ENCODE measurements at places on chromosomes 4 and X.

- no peak for DNase-seq
These were observed 949.6 kb upstream of the PRKX start for GRCh38 chrX:4663085-4663484.

DNA sequence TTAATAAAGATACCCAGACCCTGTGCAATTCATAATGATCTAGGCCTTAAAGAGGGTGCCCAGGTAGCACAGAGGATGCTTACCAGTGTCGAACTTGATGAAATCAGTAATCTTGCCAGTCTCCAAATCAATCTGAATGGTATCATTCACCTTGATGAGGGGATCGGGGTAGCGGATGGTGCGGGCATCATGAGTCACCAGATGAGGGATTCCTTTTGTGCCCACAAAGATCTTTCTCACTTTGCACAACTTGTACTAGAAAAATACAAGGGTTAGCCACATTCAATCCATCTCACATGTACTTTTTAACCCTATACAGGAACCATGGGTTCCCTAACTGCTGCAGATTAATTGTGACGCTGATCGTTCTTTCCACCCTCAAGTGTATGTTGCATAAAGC is 3.3 kb downstream of the RPS4X start:
- no peak for DNase-seq

DNA sequence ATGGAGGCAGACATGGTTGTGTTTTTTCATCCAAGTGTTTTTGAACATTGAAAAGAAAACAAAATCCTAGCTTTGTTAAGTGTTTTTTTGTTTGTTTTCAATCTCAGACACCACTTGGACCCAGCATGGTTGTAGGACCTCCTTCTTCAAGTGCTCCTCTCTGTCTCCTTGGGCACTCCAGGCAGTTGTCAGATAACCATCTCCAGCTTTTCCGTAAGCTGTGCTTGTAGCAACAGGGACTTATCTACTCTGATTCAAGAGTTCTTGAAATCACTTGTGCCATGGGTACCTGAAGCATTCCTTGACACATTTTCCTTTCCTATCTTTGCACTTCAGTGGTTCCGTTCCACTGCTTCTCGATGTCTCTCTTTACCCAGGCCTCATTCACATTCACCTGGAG is 334.9 kb upstream of the DDX53 start:
- no peak for DNase-seq

DNA sequence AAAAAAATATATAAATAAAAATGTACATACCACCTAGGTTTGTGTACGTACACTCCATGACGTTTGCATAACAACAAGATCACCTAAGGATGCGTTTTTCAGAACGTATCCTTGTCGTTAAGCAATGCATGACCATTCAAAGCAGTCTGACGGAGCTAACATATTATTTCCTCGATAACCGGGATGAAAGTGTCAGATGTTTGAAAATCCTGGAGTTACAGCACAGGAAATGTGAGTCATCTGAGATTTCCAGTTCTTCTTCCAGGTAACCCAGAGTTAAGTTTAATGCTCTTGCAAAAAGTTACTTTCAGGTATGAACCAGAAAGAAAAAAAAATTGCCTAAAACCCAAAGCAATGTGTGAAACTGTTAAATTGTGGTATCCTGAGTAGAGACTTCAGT is 107.9 kb downstream of the LDB2 start:
- DNase-seq = no peak

DNA sequence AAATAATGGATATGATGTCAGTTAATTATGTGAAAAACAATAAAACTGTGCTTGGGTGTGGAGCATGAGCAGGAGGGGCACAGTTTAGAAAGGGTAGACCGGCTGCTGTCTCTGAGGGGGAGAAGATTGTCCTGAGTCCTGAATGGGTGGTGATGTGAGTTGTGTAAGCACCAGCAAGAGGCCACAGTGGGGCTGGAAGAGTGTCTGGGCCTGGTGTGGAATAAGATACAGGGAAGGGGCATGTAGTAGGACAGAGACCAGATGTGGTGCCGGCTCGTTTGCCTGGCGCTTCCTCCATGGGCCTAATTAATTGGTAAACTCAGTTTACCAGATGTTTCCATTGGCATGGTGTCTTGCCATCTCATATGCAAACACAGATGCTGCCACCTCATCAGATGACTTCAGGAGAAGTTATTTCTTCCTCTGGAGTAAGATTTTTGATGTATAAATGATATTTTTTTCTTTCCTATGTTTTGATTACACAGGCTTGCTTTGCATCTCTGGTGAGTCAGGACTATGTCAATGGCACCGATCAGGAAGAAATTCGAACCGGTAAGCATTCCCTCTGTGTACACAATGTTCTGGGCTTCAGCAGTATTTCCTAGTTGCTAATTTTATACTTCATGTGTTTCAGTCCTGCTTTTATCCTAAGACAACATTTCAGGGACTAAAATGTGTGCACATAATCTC is 5.1 kb downstream of the MED28 start:
- DNase-seq = no peak

DNA sequence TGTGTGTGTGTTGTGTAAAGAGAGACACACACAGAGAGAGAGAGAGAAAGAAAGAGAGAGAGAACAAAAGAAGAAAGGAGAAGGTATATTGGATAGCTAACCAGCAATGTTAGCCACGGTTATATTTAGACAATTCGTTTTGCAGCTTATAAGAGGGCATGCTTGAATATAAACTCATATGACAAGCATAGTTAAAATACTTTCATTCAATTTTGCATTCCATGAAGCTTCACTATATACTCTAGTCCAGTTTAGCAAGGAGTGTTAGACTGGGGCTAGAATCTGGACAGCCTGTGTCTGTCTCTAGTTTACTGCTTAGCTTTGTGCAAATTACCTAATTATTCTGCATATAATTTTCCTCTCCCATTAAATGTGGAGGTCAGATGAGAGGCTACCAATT is 525.9 kb upstream of the ZFP42 start:
- DNase-seq = no peak

DNA sequence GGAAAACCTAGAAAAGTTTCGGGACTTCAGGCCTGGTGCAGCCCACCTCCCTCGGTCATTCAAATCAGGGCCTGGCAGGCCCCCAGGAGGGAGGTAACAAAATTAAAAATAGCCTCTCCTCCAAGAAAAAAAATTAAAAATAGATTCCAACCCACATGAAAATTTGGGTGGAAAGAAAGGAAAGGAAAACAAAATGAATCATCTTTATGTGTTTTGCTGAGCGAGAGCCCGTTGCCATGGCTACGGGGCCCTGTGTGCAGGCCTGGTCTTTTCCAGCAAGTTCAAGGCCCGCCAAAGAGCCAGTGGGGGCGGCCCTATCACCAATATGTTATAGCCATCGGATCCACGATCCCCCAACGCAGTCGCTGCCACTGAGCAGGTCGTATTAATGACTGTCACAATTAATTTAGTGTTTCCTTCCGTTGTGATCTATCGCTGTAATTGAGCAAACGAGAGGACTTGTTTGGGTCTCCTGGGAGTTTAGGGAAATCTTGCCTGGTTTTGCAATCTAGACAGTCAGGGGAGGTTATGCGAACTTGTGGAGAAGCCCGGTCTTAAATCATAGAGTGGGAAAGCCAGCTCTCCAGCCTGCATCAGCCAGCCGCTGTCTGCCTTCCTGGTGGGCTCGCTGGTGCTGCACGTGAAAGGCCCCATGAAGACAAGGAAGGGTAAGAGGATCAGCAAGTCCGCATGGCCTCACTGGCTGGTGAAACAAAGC is 452.4 kb downstream of the BCOR start:
- no peak for DNase-seq

GRCh38 chrX:18702362-18703195 is 4.9 kb upstream of the PPEF1 start:
- no peak for DNase-seq

DNA sequence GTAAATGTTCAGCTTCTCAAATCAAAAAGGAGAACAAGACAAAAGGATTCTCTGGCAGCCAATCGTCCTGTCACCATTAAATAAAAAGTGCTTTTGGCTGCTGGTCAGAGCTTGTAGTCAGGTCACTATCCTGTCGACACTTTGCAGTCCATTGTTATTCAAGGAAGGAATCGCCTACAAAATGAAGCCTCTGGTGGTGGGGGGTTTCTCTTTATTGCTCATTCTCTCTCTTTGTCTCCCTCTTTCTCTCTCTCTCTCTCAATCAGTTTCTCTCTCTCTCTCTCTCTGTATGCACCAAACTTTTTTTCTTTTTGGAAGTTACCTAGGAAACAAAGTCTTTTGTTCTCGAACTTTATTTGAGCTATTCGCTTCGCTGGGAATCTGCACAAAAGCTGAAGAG is 17.6 kb upstream of the SCML1 start:
- no peak for DNase-seq

DNA sequence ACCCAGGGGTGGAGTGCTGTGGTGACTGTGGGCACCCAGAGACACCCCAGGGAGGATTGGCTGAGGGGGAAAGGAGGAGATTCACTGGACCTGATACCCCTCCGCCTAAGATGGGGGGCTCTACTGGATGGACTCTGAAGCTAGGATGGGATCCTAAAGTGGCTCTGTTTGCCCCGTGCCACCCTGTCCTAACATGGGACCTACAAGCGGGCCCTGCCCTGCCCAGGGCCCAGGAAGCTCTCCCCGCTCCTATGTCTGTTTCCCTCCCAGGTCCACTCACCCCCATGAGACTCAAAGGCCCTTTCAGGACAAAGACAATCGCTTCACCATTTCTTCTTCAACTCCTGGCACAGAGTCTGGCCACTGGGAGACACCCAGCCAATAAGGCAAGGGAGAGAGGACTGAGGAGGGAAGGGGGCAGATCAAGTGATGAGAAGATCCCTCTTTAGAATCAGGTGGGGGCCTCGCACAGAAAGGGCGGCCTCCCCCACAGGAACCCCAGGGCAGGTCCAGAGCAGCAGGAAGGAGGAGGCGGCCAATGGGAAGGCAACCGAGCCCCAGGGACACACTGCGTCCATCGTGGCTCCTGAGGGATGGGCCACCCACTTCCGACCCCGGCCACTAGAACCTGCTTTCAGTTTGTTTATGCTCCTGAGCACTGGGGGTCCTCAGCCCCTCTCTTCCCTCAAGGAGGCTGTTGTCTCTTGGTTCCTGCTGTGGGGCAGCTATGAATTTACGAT is 155.4 kb downstream of the AFAP1 start:
- DNase-seq = no peak

GRCh38 chr4:64174247-64174882 is 234.9 kb downstream of the TECRL start:
- DNase-seq = no peak

DNA sequence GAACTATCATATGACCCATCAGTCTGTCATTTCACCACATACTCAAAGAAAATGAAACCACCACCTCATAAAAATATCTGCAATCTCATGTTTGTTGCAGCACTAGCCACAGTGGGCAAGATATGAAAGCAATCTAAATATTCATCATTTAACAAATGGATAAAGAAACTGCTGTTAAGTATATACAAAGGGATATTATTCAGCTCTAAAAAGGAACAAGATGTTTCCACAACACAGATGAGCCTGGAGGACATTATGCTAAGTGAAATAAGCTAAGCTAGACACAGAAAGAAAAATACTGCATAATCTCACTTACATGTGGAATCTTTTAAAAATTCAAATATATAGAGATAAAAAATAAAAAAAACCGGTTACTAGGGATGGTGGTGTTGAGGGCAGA is 108.2 kb upstream of the BRWD3 start:
- DNase-seq = no peak

DNA sequence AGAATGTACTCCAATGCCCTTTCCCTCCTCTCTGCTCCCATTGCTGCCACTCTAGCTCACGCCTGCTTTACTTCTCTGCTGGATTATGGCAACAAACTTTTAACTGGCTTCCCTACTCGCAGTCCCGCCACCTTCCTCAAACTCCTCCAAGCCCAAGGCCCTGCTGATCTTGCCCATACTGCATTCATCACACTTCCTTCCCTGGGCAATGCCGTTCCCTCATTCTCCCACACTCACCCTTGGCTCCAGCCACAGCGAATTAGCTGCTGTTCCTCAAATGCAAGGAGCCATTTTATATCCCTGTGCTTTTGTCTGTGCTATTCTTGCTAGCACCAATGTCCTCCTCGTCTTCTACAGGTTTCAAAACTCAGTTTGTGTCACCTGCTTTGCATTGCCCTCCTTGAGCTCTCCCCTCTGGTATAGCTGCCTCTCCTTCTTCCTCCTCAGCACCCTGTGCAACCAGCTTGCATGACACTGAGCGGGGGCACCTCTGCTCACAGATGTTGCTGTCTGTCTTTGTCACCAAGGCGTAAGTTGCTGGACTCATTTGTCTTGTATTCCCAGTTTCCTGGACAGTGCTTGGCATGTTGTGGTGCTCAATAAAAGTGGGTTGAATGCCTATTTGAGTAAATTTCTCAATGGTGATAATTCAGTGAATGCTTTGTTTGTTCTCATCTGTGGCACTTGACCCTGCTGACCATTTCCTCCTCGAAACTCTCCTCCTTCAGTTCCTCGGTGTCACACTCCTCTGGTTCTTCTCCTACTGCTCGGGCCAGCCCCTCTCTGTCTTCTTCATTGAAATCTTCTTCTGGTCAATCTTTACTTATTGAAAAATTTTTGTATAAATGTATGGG is 22.4 kb upstream of the MGST2 start:
- no peak for DNase-seq

- DNase-seq = no peak
These were observed 1050.8 kb downstream of the C4orf33 start for GRCh38 chr4:130146773-130147172.

DNA sequence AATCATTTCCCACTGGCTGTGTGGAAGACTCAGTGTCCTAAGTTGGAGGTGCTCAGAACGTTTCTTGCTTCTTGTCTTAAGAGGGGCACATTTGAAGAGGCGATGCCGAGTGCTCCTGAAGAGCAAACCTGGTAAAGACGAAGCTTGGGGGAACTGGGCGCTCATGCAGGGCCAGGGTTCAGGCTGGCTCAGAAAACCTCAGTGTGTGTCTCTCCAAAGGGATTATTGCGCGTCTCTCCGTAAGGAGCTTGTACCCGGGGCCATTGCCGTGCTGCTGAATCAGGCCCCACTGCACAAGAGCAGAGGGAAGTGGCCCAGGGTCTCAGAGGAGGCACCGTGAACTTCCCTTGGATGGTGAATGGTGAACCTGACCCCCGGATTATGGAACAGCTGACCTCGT is 44.4 kb downstream of the PSAPL1 start:
- no peak for DNase-seq

DNA sequence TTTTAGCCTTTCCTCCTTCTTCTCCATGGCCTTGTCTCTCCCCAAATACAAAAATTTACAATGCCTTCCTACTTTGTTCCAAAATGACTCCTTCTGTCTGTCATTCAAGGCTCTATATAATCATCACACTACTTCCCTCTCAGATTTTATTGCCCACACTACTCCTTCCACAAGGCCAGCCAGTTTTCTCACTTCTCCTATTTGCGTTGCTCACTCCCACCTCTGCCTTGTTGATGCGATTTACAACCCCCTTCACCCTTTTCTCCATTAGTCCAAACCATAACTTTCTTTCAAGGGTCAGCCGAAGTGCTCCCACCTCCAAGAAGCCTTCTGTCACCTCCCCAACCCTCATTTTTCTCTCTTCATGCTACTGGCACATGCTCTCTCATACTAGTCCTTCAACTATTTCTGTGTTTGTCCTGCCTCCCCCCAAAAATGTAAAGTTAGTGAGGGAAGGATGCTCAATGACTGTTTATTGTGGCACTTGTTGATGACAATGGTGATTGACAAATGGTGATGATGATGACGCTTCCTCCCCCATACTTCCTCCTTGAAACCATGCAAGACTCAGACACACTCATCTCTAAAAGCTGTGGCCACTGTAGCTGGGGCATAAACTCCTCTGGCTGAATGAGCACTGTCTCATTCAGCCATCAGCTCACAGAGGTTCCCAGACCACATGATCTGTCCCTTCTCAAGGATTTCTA is 2.7 kb upstream of the XKRX start:
- no peak for DNase-seq
